ENCODE measurements at places on chromosomes 2 and 18.

DNA sequence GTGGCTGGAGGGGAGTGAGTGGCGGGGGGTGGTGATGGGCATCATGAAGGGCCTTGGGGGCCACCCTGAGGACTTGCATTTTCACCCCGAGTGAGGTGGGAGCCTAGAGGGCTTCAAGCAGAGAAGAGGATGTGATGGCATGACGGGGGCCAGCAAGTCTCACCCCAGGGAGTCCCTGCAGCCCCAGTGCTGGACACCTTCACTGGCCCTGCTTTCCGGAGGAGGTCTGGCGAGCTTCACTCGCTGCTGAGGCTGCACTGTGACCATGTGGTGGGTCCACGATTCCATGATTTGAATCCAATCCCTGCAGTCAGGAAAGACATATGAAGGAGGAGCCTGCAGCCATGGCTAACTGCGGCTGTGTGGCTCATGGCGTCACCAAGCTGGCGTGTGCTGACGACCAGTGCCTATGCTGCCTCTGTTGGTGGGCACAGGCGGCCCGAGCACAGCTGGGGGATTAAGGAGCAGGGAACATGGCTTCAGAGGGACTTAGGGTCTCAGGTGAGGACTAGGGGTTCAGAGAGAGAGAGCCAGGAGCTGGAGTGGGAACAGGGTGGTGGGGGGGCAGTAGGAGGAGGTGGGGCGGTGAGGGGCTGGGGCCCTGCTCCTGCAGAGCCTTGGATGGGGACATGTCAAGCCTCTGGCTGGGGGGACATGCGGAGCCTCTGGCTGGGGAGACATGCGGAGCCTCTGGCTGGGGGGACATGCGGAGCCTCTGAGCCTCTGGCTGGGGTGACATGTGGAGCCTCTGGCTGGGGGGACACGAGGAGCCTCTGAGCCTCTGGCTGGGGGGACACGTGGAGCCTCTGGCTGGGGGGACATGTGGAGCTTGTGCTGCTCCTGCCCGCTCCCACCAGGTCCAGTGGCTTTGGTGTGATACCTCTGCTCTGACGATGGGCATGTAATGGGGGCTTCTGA, 3.6 kb downstream of the ZAP70 start:
- DNase-seq, result no peak

DNA sequence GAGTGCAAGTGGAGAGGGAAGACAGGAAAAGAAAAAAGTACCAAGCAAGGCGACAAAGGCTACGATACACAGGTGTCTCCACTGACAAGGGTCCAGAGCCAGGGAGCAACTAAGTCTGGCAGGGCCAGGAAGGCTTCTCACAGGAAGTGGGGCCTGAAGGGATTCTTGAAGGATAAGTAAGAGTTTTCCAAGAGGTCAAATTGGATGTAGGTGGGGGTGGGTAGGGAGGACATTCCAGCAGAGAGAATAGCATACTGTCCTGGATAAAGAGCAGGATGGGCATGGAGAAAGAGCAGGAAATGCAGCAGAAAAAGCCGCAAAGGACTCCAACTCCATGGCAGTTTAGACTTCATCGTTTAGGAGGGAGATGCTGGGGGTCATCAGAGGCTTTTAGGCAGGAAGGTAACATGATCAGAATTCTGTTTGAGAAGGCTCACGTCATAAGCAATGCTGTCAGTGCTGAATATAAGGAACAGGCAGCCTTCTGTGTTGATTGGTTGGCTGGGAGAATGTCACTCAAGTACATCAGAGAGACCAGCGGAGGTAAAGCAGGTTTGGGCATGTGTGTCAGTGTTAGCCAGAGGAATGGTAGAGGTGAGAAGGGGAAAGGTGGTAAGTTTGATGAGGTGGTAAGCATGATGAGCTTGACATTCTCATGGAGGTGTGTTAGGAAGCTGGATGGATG, 35.1 kb downstream of the ARHGAP25 start:
- DNase-seq, result no peak

DNA sequence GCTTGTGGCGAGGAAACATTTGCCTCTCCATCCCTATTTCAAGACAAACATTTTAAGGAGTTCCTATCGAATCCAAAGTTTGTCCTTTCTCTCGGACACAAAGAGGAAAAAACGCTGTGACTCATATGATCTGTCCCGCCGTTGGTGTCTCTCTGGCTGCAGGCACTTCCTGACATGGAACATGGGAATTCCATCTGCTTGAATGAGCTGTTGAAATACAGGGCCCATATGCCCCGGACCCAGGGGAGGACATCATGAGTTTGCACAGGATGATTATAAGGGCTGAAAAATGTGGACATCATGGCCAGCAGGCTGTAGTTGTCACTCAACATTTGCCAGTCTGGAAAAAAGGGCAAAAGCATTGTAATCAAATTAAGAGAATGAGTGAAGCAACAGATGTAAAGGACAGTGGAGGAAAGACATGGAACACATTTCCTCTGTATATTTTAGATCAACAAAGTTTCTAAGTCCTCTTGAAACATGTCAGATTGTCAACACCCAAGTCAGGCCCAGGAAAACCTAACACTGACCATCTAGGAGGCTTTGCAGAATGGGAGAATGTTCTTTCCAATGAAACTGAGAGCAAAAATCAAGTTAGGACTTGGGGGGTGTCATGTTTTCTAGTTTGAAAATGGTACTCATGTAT, 103.2 kb upstream of the SMIM21 start:
- DNase-seq, result no peak

DNA sequence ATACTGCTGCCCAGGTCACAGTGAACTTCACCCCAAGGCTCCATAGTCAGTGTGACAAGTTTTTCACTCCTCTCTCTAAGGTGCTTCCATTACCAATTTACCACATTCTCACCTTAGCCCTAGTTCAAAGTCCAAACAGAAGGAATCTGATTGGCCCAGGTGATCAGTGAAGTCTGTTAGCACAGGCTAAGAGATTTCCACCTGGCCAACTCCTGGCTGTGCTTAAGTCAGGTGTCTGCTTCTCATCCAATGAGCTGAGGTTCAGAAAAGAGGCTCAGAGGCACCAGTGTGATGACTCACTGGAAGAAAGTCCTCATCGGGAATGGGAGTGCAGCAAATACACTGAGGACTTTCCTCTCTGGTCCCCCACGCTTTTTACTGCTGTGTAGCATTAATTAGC, 164.4 kb upstream of the MGAT5 start:
- DNase-seq, result no peak

DNA sequence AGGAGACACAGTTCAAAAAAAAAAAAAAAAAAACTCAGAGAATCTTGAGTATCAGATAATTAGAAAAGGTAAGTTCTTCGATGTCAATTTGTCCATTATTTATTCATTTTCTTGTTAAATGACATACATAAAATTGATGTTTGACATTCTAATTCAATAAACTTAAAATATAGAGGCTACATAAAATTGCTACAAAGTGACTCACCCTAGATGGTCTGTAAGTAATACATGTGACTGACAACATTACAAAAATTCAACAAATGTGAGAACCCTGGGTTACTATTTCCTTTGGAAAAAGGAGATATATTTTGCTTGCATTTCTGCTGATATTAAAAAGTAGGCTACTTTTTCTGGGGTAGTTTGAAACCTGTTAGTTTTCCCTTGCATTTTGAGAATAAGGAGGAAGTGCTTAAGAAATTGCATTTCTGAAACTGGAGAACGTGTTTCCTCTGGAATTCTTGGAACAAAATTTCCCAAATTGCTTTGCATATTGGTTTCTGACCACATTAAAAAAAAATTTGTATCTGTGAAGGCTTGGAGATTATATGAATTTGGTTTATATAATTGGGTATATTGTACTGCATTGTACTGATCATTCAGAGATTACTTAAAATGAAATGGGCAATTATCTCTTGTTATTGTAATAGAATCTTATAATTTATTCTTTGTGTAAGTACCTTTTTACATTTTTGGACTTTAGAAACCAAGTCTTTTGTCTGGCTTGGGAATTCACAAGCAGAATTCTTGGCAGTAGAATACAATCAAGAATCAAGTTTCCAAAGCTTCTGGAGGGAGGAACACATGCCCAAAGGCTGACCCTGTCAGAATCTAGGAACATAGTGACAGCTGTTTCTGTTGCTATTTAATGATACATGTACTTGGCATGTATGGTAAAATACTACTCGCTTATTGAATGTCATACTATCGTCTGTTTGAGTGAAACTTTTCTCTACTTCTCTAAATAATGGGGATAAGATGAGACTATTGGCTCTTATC, 106.1 kb downstream of the DSEL start:
- DNase-seq, result no peak

DNA sequence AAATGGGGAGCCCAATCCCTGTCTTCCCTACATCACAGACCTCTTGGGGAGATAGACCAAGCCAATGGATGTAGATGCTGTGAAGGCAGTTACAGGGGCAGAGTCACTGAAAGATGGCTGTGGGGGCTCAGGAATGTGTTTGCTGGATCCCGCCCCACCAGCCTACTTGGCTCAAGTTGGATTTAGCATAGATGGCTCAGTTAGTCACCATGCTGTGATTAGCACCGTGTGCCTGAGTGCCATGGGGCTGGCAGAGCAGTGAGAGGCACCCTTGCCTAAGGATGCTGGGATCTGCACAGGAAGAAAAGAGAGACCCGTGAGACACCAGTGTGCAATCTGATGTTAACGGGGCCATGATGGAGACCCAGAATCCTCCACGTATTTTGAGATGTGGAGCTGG, 228.3 kb downstream of the DYSF start:
- no peak for DNase-seq

DNA sequence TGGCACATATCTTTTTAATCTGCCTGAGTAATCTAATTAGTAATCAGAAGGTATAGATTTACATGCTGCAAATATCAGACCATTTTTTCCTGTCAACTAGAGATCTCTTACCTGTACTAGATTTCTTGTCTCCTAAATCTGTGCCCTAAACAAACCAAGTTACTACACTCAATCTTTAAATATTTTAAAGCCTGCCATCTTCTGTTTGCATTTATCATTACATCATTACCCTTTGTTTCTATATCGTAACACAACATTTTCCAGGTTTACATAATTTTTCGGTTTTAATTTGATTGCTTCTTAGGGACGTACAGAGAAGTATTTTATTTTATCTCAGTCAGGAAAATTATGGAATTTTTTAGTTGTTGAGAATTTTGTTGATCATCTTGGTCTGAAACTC, 25.7 kb downstream of the PSMA8 start:
- no peak for DNase-seq

GRCh38 chr2:173983391-173983871, 18.3 kb upstream of the SP3 start:
- DNase-seq, result no peak

DNA sequence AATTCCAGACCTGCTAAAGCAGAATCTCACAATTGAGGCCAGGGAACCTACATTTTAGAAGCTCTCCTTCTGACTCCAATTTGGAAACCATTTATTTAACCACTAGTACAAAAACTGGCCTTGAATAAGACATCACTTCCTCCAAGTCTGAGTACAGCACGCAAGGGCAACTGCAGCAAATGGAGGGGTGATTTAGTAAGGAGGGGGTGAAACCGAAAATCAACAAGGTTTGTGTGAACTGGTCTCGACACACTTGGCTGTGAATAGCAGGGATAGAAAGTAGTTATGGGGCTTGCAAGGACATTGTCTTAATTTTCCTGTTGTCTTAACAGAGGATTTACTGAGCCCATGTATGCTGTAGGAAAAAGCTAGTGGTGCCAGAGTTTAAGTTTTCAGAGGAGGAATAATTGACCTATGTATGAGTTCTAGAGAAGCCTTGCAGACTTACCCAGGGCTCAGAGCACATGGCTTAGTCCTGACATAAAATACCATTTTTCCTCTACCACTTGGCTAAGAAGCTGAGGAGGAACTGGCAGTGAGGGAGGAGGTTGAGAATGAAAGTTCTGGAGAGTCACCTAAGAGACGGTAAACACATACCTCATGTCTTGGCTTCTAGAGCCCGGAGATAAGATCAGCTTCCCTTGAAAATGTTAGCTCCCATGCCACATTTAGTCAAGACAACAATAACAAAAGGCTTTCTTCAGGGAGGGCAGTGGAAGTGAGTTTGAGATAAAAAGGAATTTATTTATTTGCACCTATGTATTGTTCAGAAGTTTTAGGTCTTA, 114.8 kb downstream of the SMAD2 start:
- no peak for DNase-seq

- no peak for DNase-seq
Observed at GRCh38 chr2:43081131-43081765, 145.2 kb downstream of the ZFP36L2 start.

DNA sequence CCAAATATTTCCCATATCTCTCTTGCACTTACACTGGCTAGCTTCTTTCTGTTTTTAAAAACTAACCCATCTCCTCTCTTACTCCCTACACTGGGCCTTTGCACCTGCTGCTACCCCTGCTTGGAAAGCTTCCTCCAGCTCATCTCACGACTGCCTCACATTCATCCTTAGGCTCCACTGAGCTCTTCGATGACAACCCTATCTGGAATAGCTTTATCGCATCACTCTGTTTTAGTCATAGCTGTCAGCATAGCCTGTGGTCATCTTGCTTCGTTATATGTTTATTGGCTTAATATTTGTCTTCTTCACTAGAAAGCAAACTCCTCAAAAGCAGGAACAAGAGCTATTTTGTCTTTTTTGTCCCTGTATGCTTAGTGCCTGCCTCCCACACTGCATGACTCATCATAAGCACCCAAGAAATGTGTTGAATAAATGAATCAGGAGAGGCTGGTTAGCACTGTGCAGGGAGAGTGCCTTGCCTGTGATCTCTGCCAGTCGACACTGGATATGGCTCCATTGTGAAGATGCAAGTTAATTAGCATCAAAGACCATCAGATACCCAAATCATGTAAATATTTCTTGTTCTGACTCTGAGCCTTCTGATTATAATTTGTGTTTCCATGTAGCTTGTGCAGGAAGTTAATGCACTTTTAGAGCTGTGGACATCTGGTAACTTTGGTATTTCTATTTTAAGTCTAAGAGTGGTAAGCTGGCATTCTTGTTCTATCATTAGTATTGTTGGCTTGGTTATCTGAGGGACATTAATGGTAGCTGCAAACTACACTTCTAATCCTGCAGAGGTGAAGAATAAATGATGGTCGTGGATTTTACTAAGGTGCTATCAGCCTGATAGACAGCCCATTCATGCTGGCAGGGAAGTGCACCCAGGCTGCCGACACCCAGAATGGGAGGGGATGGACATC, 10.3 kb upstream of the DYTN start:
- DNase-seq, result no peak

- no peak for DNase-seq
Observed at GRCh38 chr2:165863810-165864261, 69.8 kb upstream of the GALNT3 start.

- no peak for DNase-seq
Observed at GRCh38 chr2:7012141-7012764, 95.0 kb downstream of the RNF144A start.

DNA sequence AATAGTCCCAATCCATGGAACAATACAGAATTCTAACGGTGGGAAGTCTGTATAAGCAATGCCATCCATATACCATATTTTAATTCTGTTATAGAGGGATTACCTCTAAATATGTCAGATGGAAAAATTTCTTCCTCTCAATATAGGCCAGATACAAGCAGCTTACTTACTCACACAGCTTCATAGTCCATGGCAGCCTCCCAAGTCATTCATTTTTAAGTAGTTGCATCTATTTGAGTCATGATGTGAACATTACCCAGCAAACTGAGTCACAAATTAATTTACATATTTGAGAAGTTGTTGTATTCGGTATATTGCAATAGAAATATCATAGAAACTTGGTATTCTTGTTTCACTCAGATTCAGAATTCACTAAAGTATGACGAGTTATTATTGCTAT, 20.3 kb downstream of the TBR1 start:
- DNase-seq, result no peak

Data from HuH-7.5 (cell line).